Stimulated activated CD4-positive, alpha-beta T cell treated with anti-CD3 and anti-CD28 coated beads, Interleukin-4, amount 100 ng/mL, for 1 hour (primary cell): ENCODE measurements at places on chromosomes 16 and 17.
A peak's percentile ranks its signal among the peaks of the same experiment; 100 is the strongest.

- no peak for DNase-seq
These were observed at the start of gene CES4A for GRCh38 chr16:66988197-66988788. CES4A (plus strand) TSS chr16:66988589; CDS start chr16:66988773, 184 bp downstream.

DNA sequence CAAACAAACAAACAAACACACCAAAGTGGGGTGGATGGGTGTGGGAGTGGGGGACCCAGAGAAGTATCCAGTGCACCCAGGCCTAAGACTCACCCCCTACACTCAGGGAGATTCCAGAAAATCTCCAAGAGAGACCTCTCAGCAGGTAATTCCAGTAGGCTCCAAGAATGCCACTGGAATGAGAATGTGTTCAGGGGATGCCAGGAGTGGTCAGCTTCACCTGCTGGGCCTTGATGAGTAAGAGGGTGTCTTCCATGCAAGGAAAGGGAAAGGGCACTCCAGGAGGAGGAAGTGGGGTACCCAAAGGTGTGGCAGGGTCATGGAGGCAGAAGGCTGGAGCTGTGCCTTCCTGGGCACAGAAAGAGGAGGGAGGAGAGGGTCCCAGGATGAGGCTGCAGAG, 9.9 kb downstream of the CDH1 start:
- DNase-seq, result no peak

- DNase-seq, result no peak
These were observed 83.5 kb downstream of the XYLT1 start for GRCh38 chr16:17387256-17387655.

DNA sequence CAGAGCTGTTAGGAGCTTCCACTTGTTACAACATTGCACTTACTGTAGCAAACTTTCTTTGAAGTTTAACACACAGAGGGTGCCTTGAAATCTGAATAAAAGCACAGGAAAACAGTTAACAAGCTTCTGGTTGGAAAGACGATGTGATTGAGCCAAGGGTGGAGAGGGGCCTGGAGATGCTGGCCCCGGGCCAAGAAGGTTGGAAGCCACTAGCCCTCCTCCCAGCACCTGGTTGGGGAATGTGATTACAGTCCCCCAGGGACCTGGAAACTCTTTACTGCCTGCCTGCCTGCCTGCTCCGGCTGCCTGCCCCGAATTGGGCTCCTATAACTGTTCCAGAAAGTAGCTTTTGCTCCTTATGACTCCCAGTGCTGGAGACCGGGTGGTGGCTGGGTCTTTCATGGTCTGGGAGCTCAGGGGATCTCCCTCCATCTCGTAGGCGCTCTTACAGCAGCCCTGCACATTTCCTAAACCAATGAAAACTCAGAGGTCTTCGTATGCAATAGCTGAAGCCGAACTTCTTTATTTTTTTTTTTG, 48.0 kb upstream of the ZFHX3 start:
- no peak for DNase-seq

GRCh38 chr16:71882505-71883167, 1.3 kb downstream of the ZNF821 start:
- peak; percentile 54 for DNase-seq

- DNase-seq, result no peak
These were observed 240.7 kb downstream of the MAP2K6 start for GRCh38 chr17:69654981-69655855.

DNA sequence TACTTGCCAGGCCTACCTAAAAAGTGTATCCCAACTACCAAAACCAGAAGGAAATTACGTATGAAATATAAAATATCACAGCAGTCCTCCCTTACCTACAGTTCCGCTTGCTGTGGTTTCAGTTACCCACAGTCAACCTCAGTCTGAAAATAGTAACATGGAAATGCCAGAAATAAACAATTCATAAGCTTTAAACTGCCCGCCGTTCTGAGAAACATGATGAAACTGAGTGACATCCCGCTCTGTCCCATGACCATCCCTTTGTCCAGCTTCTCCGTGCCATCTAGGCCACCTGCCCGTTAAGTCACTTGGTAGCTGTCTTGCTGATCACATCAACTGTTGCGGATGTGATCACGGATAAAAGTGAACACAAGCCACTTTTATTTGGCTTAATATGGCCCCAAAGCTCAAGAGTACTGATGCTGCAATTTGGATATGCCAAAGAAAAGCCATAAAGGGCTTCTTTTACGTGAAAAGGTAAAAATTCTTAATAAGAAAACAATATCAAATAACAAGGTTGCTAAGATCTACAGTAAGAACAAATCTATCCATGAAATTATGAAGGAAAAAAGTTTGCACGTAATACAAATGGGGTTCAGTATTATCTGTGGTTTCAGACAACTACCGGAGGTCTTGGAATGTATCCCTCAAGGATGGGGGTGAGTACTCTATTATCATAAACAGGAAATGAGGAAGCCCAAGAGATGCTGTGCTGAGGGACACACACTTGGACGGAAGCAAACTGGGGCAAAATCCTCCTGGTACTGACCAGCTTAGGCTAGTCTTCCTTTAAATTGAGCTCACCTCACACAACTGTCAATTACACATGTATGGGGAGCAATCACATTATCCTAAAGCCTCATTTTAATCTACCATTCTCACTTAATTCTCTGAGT, 8.2 kb downstream of the USP22 start:
- DNase-seq, result no peak

GRCh38 chr17:6936370-6937028, 59.4 kb upstream of the ALOX12 start:
- no peak for DNase-seq

GRCh38 chr16:53756275-53756996, 52.5 kb downstream of the FTO start:
- DNase-seq, result no peak

- DNase-seq, result peak; percentile 39
These were observed 1.1 kb downstream of the VAT1 start for GRCh38 chr17:43020789-43021740.

DNA sequence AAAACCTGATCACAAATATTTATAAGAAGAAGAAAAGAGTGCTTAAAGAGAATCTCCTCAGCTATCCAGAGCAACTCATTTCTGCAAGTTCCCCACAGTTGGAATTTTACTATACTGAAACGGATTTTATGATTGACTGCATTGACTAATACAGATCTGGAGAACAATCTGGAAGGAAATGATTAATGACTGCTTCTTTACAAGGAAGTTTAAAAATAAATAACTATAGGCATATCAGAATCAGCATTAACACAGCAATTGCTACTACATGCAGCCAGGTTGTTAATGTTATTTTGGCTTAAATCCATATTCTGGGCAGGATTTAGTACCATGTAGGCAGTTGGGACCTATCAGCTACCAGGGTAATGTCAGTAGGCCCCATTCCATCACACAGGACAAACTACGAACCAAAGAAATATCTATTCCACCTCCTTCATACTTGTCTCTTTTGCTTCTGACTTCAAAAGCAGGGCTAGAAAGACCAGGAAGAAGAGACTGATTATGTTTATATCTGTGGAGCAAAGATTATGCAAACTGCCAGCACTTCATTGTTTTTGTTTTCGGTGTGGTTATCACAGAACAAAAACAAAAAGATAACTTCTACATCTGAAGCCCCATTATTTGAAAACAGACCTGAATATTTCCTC, 3.9 kb downstream of the SKAP1 start:
- no peak for DNase-seq

GRCh38 chr16:90077757-90078578, 837 bp upstream of the PRDM7 start:
- DNase-seq, result peak; percentile 17

DNA sequence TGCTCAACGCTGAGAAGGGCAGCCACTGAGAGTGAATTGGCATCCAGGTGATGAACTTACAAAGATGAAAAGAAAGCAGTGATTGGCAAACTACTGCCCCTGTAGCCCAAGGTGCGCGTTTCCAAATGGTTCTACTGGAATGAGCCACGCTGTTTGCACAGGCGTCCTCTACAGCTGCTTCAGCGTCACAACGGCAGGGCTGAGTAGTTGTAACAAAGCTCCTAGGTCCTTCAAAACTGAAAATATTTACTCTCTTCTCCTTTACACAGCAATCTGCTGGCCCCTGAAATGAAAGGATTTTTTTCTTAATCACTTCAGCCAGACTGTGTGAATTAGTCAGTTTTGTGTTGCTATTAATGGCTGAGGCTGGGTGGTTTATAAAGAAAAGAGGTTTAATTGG, 107.2 kb upstream of the FOXF1 start:
- no peak for DNase-seq

GRCh38 chr16:12362482-12363458, 386.2 kb downstream of the SNX29 start:
- no peak for DNase-seq

DNA sequence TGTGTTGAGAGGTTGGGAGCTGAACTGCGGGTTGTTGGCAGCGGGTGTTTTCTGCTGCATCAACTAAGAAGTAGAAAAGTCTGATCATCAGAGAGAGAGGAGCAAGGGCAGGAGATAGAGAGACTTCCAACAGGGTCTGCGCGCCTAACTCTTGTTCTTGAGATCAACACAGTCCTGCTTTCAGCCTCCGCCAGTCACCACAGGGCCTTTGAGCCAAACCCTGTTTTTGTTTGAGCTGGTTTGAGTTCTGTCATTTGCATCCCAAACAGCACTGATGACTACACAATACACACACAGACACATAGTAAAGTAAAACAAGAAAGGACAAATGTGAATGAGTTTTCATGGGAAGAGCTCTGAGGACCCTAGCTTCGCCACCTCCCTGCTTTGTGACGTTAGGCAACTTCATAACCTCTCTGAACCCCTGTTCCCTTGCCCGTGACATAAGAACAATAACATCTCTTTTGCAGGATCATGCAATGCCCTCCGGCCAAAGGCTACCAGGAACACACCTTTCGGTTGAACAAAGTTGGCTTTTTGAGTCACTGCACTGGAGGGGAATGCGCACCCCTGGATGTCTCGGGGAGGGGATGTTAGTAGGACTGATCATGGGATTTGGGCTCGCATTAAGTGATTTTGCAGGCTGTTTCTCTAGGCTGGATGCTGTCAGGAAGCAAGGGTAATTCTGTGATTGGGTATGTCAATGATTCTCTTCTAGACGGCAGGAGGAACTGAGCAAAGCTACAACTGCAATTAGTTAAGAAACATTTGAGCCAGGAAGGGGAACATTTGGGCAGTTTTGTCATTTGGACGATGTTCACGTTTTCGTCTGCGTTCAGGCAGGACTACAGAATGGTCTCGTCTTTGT, 92.3 kb downstream of the C16orf78 start:
- no peak for DNase-seq

DNA sequence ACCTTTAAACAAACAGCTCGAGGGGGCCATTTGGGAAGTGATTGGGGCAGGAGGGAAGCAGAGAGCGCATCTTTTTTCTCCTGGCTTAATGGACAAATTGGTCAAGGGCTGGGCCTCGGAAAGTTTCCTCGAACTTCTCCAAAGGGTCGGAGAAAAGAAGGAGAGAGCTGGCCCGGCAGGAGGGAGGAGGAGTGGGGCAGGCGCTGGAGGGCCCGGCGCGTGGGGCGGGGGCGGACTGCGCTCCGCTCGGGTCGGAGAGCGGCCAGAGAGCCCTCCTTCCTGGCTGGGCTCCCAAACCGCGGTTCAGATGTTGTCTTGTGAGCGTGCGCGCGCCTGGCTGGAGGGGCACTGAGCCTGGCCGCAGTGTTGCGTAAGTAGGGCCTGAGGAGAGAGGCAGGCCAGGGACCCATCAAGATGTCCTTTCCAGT, 1.2 kb downstream of the MMP2 start:
- no peak for DNase-seq

DNA sequence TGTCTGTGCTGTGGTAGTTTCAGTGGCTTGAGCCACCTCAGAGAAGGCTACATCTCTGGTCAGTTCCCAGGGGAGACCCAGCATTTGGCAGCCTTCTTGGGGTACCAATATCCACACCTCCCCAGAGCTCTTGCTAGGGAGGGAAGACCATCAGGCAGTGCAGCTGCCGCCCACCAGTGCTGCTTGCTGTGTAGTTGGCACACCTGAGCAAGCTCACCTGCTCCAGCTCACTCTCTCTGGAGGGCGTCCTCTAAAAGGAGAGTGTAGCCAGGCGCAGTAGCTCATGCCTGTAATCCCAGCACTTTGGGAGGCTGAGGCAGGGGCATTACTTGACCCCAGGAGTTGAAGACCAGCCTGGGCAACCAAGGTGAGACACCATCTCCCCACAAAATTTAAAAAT, 29.8 kb downstream of the CDIP1 start:
- DNase-seq, result no peak

- no peak for DNase-seq
These were observed 9.1 kb downstream of the CEP20 start for GRCh38 chr16:15879255-15879811.

- DNase-seq, result no peak
These were observed 19.6 kb upstream of the SREBF1 start for GRCh38 chr17:17856386-17856785.
